ENCODE measurements at places on chromosomes 13 and 19.

DNA sequence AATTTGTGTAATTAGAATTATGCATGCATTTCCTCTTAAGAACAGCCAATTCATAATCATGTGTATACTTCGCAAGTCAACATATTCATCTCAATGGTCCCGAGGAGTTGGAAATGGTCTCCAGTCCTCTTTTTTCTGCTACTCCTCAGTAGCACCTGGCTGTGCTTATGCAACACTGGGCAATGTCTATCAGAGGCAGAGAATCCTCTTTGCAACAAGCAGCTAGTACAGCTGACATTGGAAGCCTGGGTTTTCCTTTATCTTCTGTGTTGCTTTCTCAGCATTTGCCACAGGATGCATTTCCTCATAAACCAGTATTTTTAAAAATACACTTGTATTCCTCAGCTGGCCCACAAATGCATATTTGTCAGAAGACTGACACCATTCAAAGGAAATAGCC lies 405.3 kb upstream of the GPC6 start:
- DNase-seq = no peak

DNA sequence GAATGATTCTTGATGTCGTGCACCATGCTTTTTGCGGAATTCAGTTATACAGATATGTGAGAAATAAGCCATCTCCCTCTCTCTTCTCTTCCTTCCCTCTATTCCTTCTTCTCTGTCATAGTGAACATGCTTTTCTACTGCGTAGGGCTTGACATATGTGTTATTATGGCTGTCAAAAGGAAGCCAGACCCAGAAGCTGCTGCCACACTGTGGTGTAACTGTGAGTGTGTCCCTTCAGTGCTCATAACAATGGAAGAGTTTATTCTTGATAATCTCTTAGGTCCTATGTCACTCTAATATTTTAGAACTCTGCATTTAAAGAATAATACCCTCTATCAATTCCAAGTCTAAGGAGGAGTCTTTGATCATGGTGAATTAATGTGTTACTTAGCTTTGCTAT lies 208.9 kb upstream of the TMTC4 start:
- DNase-seq = no peak

- peak; percentile 93 for DNase-seq
Observed at GRCh38 chr13:24251525-24251924, 57.9 kb upstream of the C1QTNF9 start.

DNA sequence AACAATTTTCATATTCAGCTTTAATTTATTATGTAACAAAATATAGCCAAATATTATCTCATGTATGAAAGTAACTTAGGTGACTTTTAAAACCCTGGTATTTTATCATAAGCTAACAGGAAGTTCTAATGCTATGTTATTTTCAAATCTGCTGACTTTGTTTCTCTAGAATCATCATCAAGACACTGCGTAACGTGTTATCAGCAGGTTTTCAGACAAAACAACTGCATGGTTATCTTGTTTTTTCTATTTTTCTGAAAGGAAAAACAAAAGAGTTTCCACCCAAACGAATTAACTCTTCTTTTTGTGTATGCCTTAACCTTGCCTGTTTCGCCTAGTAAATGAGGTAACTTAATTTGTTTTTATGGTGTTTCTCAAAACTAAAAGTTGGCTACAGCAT lies 156.3 kb downstream of the TBC1D4 start:
- DNase-seq = no peak

DNA sequence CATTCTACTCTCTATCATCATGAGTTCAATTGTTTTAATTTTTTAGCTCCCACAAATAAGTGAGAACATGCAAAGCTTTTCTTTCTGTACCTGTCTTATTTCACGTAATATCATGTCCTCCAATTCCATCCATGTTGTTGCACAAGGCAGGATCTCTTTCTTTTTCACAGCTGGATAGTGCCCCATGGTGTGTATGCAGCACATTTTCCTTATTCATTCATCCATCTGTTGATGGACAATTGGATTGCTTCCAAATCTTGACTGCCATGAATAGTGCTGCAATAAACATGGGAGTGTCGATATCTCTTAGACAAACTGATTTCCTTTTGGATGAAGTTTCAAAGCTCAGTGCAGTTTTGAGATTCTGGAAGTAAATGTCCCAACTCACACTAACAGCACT lies 326.9 kb downstream of the FGF9 start:
- DNase-seq = no peak

GRCh38 chr19:35295792-35296462 lies 4.0 kb downstream of the MAG start:
- DNase-seq = peak; percentile 12

DNA sequence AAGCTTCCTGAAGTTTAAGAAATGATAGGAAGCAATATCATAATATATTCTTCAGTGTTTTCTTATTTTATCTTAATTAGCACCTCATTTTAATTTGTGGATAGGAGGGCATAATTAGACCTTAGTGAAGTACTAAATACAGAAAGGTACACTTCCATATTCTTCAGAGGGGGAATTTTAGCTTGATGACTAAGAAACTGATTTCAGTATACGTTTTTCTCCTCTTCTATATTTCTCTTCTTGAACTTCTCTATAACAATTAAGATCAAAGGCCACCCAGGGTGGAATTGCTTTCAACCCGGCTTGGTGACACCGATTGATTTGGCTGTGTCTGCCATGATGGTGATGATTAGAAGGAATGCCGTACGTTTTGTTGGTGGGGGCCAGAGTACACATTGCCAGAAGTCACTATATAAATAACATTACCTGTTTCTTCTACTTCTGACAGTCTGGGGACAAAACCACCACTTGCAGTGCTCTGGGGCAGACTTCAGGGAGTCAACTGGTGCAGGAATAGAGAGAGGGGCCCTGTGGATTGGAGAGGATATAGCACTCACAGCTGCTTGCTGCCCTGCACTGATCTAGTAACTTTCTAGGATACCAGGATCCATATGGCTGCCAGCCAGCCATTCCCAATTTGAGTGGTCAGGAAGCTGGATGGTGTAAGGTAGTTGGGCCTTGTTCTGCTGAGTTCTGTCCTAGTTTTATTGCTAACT lies 73.8 kb downstream of the SPATA13 start:
- no peak for DNase-seq

DNA sequence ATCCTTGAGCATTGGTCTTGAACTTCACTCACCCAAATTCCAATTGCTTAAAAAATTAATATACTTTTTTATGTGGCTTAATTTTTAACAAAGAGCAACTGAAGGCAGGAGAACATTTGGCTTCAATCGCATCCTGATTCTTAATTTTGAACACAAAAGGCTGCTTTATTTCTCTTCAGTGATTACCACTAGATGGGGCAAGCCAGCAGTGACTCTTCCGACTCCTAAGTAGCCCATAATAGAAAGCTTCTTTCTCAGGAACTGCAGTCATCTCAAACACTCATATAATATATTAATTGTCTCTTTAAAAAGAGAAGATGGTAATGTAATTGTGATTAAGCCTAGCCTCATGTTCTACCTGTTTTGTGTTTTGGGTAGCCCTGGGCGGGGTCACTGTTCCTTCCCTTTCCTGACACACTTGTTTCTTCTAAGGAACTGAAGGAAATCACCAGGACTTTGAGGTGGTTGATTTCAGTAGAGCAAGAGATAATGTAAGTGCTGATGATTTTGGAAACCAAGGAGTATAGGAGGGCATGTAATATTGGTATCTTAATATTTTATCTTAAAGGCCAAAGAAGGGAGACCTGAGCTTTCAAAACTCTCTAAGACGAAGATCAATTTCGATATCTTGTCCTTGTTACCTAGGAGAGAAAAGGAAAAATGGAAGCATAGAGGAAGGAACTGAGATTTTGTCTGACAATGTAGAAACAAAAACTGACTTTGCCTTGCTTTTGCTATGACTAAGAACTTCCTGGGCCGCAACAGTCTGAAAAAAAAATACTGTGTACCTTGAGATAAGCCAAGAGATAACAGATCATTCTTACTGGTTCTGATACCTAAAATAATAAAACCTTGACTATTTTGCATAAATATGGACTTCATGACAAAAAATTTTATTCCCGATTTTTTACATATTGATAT lies 73.1 kb downstream of the TNFSF13B start:
- DNase-seq = peak; percentile 53

DNA sequence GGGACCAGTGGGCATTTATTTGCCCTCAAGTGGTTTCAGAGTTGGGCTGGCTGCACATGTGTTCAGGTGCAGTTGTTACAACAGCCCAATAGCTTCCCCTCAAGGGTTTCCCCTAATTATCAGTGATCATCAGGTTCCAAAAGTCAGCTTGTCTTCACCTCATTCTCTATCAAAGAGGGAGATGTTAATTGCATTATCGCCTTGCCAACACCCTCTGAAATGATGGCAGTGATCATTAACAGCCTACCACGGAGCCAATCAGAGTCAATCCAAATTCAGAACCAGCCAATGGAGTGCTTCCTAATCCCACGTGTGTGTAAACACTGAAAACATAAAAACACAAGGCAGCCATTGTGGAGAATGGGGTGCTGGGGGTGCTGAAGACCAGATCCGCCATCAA lies 248.4 kb upstream of the ZNF507 start:
- no peak for DNase-seq

DNA sequence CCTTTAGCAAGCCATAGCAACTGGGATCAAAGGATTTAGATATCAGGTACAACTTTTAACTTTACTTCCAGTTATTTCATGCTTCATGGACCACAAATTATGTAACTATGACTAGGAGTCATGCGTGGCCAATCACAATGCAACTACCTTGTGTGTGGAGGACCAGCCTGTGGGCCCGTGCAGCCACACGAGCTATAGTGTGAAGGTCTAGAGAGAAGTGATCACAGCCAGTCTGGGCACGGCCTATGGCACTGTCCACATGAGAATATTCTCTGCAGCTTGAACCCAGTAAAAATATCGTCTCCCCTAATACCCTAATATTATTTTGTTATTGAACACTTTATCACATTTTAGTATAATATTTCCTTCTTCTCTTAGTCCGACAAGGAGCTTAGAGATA lies 464.9 kb upstream of the MIR17HG start:
- DNase-seq = no peak

GRCh38 chr13:52393572-52394357 lies 12.2 kb downstream of the THSD1 start:
- no peak for DNase-seq

- DNase-seq = no peak
Observed at GRCh38 chr13:59873856-59874255, 289.9 kb downstream of the DIAPH3 start.

- no peak for DNase-seq
Observed at GRCh38 chr19:42251572-42252358, 3.2 kb downstream of the ERF start.

GRCh38 chr13:98312606-98313005 lies 135.5 kb upstream of the RNF113B start:
- no peak for DNase-seq
